ENCODE measurements at places on chromosomes 3 and 15. TPM values are rescaled to one million over a fixed set of nuclear protein-coding genes. Genes with fewer than 3 reads are reported as not detected.

GRCh38 chr3:60633644-60634043, 617.6 kb downstream of the FHIT start:
- H3K27me3 ChIP-seq: no peaks in the 10 kb centered on the region
- H3K36me3 ChIP-seq: no peaks in the 10 kb centered on the region
- DNase-seq: no peak

GRCh38 chr15:44537735-44538240, 841 bp downstream of the EIF3J start:
- DNase-seq: no peak
- H3K27me3 ChIP-seq: no peaks in the 10 kb centered on the region
- peaks cover 62% of the 10 kb centered on the region for H3K4me1 ChIP-seq
- peaks cover 37% of the 10 kb centered on the region for H3K36me3 ChIP-seq
- peak overlapping the region; percentile 95 for H3K4me3 ChIP-seq

GRCh38 chr3:143330296-143330868, 210.8 kb downstream of the CHST2 start:
- no peaks in the 10 kb centered on the region for H3K27me3 ChIP-seq
- no peaks in the 10 kb centered on the region for H3K4me1 ChIP-seq
- no peak overlapping the region for H3K4me3 ChIP-seq
- no peak overlapping the region for H3K27ac ChIP-seq
- DNase-seq: no peak
- H3K36me3 ChIP-seq: no peaks in the 10 kb centered on the region

GRCh38 chr15:71660501-71660900, 149.9 kb upstream of the NR2E3 start:
- no peak for DNase-seq
- H3K4me1 ChIP-seq: peaks cover 9% of the 10 kb centered on the region
- H3K4me3 ChIP-seq: no peak overlapping the region
- H3K27ac ChIP-seq: no peak overlapping the region
- H3K36me3 ChIP-seq: no peaks in the 10 kb centered on the region

DNA sequence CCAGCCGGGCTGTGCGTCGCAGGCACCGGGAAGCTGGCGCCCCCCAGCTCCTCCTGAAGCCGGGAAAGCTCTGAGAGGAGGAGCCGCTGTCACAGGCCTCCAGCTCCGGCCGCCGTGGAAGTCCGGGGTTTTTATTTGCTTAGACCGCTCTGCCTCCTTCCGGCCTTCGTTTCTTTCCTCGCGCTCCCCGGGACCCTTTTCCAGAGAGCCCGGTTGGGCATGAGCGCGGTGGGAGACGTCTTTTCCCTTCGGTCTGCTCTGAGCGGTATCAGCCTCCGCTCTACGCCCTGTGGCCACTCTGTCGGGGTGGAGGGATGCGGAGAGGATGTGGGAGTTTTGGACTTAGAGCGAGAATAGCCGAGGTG, 559 bp downstream of the SENP5 start:
- H3K36me3 ChIP-seq: peaks cover 9% of the 10 kb centered on the region
- H3K27ac ChIP-seq: peak overlapping the region; percentile 96
- DNase-seq: no peak
- peak overlapping the region; percentile 100 for H3K4me3 ChIP-seq

GRCh38 chr3:3743754-3744153, 55.5 kb upstream of the LRRN1 start:
- DNase-seq: no peak
- no peak overlapping the region for H3K4me3 ChIP-seq
- no peaks in the 10 kb centered on the region for H3K4me1 ChIP-seq
- H3K27me3 ChIP-seq: no peaks in the 10 kb centered on the region

DNA sequence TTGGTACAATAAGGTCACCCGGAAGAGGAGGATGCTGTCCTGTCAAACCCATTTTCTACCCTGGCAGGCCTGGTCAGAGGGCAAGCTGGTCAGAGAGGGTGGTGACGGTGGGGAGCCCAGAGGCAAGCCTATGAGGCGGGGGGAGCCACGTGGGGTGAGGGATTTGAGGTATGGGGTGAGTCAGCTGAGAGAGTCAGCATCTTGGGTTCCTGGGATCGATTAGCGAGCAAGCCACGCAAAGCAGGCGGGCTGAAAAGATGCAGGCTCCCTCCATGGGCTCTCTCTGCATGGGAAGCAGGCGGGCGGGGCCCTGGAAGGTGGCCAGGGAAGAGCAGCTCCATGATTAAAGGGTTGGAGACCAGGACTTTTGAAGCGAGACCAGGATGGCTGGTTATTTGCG, 48.1 kb downstream of the MAGEF1 start:
- no peaks in the 10 kb centered on the region for H3K4me1 ChIP-seq
- peak; percentile 54 for DNase-seq
- no peak overlapping the region for H3K27ac ChIP-seq

DNA sequence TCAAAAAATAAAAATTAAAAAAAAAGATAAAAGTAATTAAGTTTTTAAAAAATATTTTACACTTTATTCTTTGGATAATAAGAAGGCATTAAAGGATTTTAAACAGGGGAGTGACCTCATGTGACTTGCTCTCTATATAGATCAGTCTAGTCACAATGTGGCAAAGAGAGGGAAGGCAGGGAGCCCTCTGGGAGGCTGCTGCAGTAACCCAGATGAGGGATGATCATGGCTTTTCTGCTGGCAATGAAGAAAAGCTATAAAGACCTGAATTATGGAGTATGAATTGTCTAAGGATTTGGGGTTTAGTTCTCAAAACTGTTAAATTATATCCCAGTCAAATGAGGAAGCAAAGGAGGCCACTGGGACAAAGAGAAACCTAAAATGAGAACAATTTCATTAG, 58.1 kb downstream of the SUMF1 start:
- DNase-seq: no peak
- H3K4me3 ChIP-seq: no peak overlapping the region
- no peaks in the 10 kb centered on the region for H3K4me1 ChIP-seq

DNA sequence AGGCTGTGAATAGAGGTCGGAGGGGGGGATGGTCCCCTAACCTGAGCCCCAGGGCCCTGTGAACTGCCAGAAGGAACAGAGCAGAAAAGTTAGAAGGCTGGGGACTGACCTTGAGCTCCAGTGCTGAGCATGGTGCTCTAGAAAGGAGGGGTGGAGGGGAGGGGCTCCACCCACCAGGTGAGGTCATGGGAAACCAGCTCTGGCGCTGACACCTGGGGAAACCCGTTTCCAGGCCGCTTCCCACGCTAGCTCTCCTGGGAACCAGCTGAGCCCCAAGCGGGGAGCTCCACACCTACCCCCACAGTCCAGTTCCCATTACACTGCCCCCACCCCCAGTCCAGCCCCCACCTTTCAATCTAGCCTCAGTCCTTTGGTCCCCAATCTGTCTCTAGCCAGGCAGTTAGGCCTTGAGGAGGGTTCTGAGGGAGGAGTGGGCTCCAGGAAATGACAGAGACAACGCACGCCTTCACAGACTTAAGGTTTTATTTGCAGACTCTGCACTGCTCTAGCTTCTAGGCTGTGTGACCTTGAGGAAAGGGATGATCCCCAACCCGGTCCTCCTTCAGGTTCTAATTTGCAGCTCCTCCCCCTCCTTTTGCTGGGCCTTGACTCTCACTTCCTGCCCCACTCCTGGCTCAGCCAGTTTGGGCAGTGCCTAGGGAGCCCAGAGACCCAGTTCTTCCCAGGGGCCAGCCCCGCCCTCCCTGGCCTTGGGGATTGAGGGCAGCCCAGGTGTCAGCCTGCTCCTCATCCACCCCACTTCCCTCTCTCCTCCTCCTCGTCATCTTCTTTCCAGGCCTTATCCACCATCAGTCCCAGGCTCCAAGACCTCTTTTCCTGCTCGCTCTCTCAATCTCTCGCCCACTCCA, 2.1 kb downstream of the RHOV start:
- no peak overlapping the region for H3K4me3 ChIP-seq
- H3K27me3 ChIP-seq: no peaks in the 10 kb centered on the region
- H3K4me1 ChIP-seq: peaks cover 37% of the 10 kb centered on the region

DNA sequence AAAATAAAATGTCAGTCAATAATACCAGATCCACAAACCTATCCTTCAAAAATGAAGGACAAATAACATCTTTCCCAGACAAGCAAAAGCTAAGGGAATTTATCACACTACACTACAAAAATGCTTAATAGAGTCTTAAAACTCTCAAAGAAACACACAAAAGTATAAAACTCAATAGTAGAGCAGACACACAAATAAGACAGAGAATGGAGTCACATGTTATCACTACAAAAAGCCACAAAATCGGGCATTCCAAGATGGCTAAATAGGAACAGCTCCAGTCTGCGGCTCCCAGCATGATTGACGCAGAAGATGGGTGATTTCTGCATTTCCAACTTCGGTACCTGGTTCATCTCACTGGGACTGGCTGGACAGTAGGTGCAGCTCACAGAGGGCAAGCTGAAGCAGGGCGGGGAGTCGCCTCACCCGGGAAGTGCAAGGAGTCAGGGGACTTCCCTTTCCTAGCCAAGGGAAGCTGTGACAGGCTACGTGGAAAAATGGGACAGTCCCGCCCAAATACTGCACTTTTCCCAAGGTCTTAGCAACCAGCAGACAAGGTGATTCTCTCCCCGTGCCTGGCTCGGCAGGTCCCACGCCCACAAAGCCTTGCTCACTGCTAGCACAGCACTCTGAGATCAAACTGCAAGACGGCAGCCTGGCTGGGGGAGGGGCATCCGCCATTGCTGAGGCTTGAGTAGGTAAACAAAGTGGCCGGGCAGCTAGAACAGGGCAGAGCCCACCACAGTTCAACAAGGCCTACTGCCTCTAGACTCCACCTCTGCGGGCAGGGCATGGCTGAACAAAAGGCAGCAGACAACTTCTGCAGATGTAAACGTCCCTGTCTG, 46.3 kb downstream of the SENP7 start:
- no peaks in the 10 kb centered on the region for H3K27me3 ChIP-seq
- H3K4me3 ChIP-seq: peak overlapping the region; percentile 23
- DNase-seq: peak; percentile 45
- no peaks in the 10 kb centered on the region for H3K36me3 ChIP-seq
- H3K4me1 ChIP-seq: peaks cover 4% of the 10 kb centered on the region

DNA sequence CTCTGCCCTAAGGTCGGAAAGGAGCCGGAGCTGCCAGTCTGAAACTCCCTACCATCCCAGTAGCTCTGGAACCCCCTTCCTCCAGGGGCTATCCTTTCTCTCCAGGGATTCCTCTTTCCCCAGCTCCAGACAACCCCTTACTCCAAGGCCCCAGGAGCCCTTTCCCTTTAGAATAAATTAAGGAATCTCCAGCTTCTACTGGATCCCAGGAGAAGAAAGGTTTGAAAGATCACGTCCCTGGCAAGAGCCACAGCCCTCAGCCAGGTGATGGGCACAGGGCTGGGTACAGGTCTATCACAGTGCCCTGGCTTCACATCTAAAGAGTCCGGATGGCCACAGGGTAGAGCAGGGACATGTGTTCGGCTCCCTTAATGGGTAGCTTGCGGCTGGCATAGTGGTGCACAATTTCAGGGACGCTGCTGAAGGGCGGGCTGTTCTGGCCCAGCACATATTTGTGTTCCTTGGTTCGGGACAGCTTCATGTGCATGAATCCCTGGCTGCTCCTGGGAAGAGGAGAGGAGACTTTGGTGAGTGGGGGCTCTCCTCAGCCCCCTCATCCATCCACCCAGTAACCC, 20.0 kb downstream of the SHF start:
- no peaks in the 10 kb centered on the region for H3K27me3 ChIP-seq
- H3K36me3 ChIP-seq: peaks cover 4% of the 10 kb centered on the region
- peak overlapping the region; percentile 98 for H3K27ac ChIP-seq
- H3K4me3 ChIP-seq: peak overlapping the region; percentile 59

GRCh38 chr3:81765400-81765799, 4.0 kb upstream of the GBE1 start:
- H3K4me1 ChIP-seq: no peaks in the 10 kb centered on the region
- no peak overlapping the region for H3K4me3 ChIP-seq
- H3K36me3 ChIP-seq: no peaks in the 10 kb centered on the region
- H3K27me3 ChIP-seq: no peaks in the 10 kb centered on the region

DNA sequence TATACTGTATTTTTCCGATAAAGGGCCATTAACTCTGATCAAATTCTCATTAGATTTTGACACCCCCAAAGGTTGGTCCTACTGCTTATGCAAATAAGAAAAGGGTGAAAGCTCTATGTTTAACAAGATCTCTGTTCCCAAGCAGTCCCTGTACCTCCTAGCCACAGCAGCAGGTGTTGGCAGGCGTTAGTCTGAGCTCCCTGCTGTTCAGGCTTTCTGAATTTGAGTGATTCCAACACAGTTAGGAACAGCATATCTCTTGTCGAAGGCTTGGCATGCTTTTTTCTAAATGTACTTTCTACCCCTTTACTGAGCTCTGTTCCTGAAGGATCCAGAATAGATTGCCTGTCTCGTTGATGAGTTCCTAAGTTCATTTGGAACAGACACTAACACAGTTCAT, 42.3 kb downstream of the MITF start:
- peaks cover 6% of the 10 kb centered on the region for H3K4me1 ChIP-seq
- DNase-seq: no peak
- H3K4me3 ChIP-seq: no peak overlapping the region

DNA sequence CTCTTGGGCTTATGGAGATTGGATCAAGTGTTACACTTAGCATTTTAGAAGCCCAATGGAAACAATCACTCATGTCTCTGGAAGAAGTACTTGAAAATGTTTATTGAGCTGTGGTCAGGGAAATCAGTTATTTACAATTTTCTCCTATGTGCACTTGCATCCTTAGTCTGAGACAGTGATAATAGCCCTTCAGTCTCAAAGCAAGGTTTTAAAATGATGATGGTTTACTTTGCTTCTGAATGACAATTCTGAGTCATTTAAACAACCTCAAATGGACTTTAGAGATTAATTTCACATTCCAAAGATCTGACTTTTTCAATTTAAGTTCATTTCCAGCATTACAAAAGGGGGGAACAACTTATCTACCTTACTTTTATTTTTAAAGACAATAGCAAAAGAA, 20.1 kb downstream of the TIPARP start:
- DNase-seq: no peak
- no peak overlapping the region for H3K4me3 ChIP-seq
- no peak overlapping the region for H3K27ac ChIP-seq
- peaks cover 40% of the 10 kb centered on the region for H3K4me1 ChIP-seq

DNA sequence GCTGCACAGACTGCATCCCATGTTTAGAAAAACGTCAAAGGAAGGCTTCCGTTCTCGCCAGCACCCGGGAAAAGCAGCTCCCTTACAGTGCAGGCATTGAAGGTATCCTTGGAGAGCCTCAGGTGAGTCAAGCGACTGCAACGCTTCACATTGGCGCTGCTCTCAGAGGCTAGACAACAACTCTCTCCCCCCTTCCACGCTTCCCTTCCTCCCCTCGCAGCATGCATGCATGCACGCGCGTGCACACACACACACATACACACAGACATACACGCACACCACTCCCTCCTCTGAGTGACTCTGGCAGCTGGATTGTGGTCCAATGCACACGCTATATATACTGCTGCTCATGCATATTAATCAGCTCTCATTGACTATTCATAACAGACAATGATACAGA, 191.1 kb downstream of the PDZRN3 start:
- H3K27ac ChIP-seq: no peak overlapping the region
- H3K4me3 ChIP-seq: no peak overlapping the region
- H3K4me1 ChIP-seq: peaks cover 73% of the 10 kb centered on the region
- no peaks in the 10 kb centered on the region for H3K27me3 ChIP-seq

The CEP63 gene
- 12.8 TPM for polyA plus RNA-seq

The HIGD2B gene
- not detected for polyA plus RNA-seq

The CCDC39 gene
- not detected for polyA plus RNA-seq

The VGLL3 gene
- polyA plus RNA-seq: 1.4 TPM

The ACSBG1 gene
- 0.12 TPM for polyA plus RNA-seq

The GHSR gene
- not detected for polyA plus RNA-seq

The ISLR2 gene
- polyA plus RNA-seq: 0.19 TPM

The C2CD4A gene
- 0.31 TPM for polyA plus RNA-seq

The SLC6A1 gene
- polyA plus RNA-seq: not detected
